Osteoblast (primary cell): ENCODE measurements at places on chromosomes 6 and 20. TPM values are rescaled to one million over a fixed set of nuclear protein-coding genes. Genes with fewer than 3 reads are reported as not detected.

- H3K36me3 ChIP-seq = no peaks in the 10 kb centered on the region
- DNase-seq = no peak
- H3K4me3 ChIP-seq = no peak overlapping the region
- peaks cover 23% of the 10 kb centered on the region for H3K4me1 ChIP-seq
Measured at GRCh38 chr20:51126337-51126736, 103.4 kb upstream of the KCNG1 start.

Gene ID4
- total RNA-seq = 25.3 and 29.7 TPM in 2 replicates

DNA sequence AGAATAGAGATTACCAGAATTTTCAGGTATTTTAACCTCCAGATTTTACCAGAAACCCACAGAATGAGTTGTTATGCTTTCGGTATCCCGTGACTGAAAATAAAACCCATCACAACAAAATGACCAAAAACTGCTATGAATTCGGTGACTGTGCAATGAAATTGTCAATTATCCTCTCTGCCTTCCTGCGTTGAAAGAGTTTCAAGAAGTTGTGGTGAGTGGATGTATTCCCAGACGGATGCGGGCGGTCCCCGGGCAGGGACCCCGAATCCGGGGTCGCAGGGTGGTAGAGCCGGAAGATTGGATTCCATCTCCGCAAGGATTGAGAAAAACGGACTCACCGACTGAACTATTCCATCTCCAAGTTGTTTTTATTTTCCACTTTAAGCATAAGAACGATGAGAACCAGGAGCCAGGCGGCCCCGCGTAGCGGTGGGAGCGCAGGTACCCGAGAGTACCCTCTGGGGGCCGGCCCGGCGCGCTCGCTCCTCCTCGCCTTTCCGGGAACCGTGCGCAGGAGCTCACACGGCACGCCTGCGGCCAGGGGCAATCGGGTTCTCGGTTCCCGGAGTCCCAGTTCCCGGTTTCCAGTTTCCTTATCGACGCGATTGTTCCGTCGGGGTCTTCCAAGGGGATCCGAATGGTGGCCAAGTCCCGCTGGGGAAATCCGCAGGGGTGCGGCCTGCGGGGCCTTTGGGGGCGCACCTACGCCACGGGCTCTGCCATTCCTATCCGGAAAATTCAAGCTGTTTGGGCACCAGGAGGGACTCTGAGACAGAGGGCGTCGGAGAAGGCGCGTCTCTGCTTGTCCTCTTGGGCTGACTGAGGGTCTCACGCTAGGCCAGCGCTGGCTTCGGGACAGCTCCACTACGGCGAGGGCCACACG lies 104.9 kb upstream of the PRDM1 start:
- no peaks in the 10 kb centered on the region for H3K4me1 ChIP-seq
- peak; percentile 86 for DNase-seq
- H3K27ac ChIP-seq = peak overlapping the region; percentile 19
- no peaks in the 10 kb centered on the region for H3K27me3 ChIP-seq

DNA sequence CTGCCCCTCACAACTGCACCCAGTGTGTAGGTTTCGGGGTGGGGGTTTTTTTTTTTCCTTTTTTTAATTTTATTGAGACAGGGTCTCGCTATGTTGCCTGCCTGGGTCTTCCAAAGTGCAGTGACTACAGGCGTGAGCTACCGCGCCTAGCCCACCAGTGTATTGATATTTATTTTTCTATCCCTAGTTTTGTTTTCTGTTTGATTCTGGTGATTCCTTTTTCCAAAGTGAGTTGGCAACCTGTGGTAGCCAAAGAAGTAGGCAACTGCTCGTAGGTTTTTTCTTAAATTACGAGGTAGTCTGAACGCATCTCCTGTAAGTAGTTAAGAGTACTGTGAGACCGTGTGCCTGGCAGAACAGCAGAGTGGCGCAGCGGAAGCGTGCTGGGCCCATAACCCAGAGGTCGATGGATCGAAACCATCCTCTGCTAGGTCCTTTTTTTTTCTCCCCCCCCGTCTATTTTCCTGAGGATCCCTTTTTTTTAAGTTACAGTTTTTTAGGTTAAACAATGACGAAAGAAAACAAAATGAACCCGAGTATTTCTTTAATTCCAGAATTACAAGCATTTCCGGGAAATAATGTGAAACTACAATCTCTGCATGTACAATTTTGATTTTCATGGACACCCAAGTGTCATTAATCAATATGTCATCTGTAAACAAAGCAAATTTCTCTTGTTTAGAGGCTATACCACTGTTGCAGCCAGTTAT lies 78.7 kb upstream of the BTN3A2 start:
- H3K27ac ChIP-seq = peak overlapping the region; percentile 97
- peak; percentile 18 for DNase-seq
- H3K4me3 ChIP-seq = peak overlapping the region; percentile 85
- H3K4me1 ChIP-seq = no peaks in the 10 kb centered on the region

- H3K27ac ChIP-seq = no peak overlapping the region
- H3K36me3 ChIP-seq = no peaks in the 10 kb centered on the region
- DNase-seq = no peak
- no peaks in the 10 kb centered on the region for H3K4me1 ChIP-seq
- H3K27me3 ChIP-seq = no peaks in the 10 kb centered on the region
Measured at GRCh38 chr6:51854876-51855275, 232.5 kb downstream of the PKHD1 start.

Gene NRSN1
- total RNA-seq = not detected in 2 replicates
